Activated CD4-positive, CD25-positive, alpha-beta regulatory T cell treated with anti-CD3 and anti-CD28 coated beads, Interleukin-2, amount 50 U/mL, for 24 hours (primary cell): ENCODE measurements at places on chromosomes 11 and 22.

DNA sequence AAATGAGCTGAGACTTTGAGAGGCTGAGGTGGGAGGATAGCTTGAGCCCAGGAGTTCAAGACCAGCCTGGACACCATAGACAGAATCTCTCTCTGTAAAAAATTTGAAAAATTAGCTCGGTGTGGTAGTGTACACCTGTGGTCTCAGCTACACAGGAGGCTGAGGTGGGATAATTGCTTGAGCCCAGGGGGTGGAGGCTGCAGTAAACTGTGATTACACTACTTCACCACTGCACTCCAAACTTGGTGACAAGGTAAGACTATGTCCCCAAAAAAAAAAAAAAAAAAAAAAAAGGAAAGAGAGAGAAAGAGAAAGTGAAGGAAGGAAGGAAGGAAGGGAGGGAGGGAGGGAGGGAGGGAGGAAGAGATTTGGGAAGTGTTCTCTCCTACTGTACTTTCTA, 25.3 kb downstream of the RRP8 start:
- ATAC-seq: no peak

DNA sequence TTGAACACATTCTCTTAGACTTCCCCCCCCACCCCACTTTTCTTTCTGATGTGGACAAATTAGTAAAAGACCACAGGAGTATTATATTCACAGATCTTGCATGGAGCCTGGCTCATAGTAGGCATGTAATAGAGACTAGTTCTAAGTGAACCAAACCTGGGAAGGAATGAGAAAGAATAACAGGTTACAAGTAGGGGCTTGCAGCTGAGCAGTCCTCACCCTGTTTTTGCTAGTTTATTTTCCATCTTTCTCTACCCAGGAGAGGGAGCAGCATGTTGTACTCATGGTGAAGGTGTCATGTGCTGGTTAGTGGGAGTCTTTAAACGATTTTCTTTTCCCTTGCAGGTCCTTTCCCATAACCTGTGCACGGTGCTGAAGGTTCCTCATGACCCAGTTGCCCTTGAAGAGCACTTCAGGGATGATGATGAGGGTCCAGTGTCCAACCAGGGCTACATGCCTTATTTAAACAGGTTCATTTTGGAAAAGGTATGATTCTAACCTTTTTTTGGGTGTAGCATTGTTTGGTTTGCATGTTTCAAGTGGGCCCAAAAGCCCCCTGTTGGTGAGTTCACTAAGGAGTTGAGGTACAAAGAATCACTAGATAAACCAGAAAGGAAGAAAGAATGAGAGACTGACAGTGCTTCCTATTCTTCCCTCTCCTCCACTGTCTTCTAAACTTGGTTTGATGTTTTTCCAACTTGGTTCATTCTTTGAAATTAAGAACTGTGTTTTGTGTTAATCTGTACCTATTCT, 30.1 kb downstream of the SWAP70 start:
- no peak for ATAC-seq

GRCh38 chr11:26276798-26277424, 55.0 kb upstream of the ANO3 start:
- no peak for ATAC-seq

DNA sequence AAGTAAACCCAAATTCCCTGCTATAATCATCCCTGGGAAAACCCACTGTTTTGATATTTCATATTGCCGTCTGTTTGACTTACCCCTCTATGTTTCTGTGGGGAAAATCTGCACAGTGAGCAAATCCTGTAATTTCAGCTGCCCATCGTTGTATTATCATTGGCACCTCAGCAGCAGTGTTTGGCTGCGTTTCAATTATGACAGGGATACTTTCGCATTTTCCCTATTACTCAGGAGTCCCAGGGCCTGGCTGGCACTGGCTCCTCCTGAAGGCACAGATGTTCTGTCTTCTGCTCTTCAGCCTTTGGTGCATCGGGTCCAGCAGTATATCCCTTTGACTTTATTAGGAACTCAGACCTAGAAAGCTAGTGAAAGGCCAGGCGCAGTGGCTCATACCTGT, 12.2 kb upstream of the MMP12 start:
- ATAC-seq: no peak

DNA sequence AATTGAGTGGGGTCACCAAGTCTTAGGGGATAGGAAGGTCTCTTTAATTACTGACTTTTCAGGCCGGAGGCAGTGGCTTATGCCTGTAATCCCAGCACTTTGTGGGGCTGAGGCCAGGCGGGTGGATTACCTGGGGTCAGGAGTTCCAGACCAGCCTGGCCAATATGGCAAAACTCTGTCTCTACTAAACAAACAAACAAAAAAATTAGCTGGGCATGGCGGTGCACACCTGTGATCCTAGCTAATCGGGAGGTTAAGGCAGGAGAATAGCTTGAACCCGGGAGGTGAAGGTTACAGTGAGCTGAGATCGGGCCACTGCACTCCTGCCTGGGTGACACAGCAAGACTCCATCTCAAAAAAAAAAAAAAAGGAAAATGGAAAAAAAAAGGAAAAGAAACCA, 1.8 kb upstream of the FANCF start:
- ATAC-seq: no peak

- no peak for ATAC-seq
Measured at GRCh38 chr11:116563712-116564047, 209.1 kb downstream of the BUD13 start.

GRCh38 chr11:125141686-125142535, 22.6 kb upstream of the PKNOX2 start:
- peak; percentile 51 for ATAC-seq

DNA sequence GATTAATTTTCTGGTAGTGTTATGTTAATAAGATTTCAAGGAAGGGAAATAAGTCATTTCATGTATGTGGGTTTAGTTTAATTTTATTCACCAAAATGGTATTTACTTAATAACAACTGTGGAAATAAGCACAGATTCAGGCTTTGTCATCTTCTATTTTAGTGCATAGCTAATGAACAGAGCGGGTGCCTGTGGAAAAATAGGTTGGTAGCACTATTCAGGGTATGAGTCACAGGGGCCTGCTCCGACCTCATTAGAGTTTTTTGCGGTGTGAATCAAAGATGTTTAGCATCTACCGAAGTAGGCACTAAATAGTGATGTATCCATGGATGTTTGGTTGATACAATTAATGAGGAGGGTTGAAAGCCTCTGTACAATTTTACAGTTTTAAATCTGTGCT, 78.2 kb downstream of the FAT3 start:
- ATAC-seq: no peak

GRCh38 chr11:88801484-88802123, 264.2 kb downstream of the GRM5 start:
- no peak for ATAC-seq

DNA sequence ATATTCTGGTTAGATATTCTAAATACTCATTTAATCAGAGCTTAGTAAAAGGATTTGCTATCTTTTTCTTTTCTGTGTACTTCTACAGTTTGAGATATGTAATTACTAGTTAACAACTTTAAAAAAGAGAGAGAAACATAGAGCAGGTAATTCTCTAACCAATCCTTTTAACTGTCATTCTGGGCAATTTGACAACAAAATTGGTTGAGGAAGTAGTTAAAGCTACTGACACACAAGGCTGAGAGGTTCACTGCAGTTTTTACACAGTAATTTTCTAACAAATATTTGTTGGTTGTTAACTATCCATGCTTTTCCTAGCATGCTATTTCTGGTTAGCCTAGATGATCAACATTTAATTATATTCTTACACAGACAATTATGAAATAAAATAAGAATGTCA, 3.6 kb downstream of the SOX6 start:
- ATAC-seq: no peak

GRCh38 chr11:76188873-76189272, 17.4 kb downstream of the WNT11 start:
- ATAC-seq: no peak

DNA sequence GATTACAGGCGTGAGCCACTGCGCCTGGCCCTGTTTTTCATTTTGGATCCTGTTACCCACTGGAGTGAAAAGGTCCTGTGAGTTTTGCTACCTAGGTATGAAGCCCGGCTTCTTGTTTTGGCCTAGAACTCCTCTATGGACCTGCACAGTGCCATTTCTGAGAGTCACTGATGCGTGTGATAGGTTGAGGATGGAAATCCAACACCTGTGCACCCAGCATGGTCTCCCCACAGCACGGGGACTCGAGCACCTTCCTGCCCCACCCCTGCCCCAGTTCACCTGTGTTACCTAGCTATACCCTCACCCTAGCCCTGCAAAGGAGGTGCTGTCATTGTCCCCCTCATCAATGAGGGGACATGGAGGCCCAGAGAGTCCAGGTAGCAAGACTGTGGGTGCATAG, 5.1 kb downstream of the FBLN1 start:
- no peak for ATAC-seq

DNA sequence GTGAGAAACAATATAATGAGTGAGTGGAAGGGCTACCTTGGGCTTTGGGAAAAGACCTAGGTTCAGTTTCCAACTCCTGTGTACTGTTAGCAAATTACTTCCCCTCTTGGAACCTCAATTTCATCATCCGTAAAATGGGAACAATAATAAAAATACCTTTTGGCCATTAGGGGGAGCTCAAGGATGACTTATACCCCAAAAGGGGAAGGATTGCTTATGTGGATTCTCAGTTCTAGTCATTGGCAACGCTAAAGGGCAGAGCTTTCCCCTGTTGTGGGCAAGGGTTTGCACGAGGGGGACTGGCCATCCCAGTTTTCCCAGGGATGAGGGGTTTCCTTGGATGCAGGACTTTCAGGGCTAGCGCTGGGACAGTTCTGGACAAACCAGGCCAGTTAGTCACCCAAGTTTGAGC, 3.1 kb upstream of the COMMD9 start:
- no peak for ATAC-seq

DNA sequence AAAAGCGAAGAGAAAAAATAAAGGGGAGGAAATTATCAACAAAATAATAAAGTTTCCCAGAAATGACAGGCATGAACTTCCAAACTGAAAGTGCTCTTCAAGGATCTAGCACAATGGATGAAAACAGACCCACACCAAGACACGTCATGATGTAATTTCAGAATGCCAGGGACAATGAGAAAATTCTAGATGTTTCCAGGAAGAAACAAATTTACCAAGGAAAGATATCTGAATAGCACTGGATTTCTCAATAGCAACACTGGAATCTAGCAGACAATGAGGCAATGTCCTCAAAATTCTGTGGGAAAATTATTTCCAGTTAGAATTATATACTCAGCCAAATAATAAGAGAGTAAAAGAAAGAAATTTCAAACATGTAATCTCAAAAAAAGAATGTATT, 46.0 kb downstream of the DENND5A start:
- ATAC-seq: no peak

- ATAC-seq: no peak
Measured at GRCh38 chr11:73852049-73852448, 24.6 kb downstream of the COA4 start.

- no peak for ATAC-seq
Measured at GRCh38 chr11:67351275-67352005, 1.9 kb downstream of the POLD4 start.

DNA sequence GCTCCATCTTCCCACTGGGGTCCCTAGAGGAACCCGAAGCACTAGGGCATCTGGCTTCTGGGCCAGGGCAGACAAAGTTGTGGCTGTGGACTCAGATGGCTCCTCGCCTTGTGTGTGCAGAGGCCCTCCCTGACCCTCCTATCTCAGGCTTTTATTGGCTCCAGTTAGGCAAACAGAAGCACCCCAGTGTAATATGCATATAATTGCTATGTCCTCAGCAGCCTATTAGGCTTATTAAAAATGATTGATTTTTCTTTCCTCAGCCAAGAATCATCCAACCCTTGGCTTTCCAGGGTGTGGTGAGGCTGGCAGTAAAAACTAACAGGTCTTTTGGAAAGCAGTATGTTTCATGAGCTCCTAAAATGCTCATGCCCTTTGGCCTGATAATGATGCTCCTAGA, 22.3 kb downstream of the UPB1 start:
- no peak for ATAC-seq

GRCh38 chr11:68215087-68215445, 2.0 kb upstream of the KMT5B start:
- ATAC-seq: no peak

GRCh38 chr11:58392746-58393145, 13.9 kb downstream of the OR5B3 start:
- no peak for ATAC-seq

DNA sequence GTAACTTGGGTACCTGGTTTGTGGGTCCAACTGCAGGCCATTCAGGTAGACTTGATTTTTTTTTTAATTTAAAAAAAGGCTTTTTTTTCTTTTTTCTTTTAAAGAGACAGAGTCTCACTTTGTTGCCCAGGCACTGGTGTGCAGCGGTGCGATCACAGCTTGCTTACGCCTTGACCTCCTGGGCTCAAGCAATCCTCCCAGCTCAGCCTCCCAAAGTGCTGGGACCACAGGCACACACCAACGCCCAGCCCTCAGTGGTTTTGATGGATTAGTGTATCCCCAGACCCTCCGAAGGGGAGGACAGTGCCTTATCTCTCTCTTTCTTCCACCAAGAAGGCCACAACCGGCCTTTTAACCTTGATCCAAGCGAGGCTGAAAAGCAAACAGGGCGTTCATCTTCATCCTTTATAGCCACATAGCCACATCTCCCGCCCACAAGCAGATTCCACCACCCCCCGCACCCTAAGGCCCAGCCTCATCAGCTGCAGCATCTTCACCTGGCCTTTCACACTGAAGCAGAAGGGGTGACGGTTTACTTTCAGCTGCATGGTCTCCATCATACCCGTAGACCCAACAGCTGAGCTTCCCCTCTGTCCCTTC, 17.6 kb upstream of the COMT start:
- no peak for ATAC-seq
